NCI-H1436 (cell line): ENCODE measurements at places on chromosomes 2 and 18.
A peak's percentile ranks its signal among the peaks of the same experiment; 100 is the strongest.

DNA sequence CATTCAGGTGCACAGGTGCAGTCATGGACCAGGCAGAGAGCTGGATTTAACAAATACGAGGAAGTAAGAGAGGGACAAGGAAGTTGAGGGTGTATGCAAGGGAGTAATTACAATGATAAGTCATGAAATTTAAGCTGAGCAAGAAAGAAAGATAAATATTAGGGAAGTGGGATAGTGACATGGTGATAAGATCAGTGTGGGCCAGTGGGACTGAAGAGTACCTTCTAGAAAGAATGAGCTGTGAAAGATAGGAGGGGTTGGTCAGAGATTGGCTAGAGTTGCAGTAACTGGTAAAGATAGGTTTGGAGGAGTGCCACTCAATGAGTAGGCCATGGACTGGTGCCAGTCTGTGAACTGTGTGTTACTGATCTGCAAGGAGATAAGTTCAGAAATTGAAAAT is 200.8 kb upstream of the SIX3 start:
- no peak for DNase-seq

DNA sequence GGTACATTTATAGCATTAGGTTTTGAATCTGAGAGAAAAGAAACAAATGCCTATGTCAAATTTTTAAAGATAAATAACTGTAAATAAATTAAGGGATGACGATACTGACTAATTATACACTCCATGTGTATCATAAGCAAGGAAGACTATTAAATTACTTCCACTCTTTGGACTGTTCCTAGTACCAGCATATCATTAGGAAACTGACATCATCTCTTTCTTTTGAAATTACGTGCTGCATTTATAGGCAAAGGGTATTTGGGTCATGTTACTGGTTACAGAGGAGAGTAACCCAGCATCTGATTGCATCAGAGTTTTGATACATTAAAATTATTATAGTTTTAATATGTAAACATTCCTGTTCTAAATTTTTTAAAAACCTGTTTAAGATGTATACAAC is 309.7 kb downstream of the XIRP2 start:
- no peak for DNase-seq

DNA sequence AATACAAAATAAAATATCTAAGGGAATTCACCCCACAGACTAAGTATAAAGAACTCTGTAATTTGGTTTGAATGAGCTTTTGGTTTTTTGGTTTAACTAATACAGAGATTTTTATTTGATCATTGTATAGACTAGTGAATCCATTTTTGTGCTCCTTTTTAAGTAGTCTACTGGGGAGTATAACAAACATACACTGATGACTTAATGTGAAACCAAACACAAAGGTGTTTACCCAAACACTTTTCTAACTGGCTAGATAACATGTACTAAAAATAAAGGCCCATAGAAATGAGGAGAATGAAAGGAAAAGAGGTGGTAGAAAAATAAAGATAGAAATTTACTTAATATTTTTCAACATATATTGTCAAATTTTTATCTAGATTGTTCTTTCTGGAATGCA is 146.0 kb downstream of the NRXN1 start:
- no peak for DNase-seq

- peak; percentile 80 for DNase-seq
These were observed 124.8 kb upstream of the NYAP2 start for GRCh38 chr2:225274751-225275150.

DNA sequence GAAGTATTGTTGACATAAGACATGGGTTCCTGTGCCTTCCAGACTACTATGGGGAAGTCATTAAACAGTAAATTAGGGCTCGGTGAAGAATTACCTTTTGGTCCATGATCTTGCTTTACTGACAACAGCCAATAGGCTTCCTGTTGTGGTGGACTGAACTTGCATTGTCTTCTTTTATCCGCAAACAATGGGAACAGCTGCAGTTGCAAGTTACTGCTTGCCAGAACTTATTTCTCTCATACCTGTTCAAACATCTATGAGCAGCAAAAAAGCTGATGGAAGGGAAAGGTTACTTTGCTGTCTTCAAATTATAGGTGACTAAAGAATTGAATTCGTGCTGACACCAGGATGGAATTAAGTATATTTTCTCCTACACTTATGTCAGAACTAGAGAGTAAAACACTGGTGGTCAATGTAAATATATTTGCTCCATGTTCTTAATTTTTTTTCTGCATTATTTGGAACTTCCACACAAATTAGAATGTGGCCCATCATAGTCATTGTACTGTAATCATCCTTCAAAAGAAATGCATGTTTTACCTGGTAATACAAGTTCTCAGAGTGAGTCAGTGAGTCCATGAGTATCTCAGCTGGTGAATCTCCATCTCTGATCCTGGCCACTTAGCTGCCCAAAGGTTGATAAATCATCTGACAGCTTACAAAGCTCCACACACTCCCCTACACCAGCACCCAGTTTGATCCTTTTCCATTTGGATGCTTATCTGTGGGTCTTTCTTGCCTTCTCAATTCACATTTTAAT is 37.3 kb upstream of the RNF152 start:
- DNase-seq: peak; percentile 23

GRCh38 chr2:230134496-230135129 is 65.9 kb upstream of the SLC16A14 start:
- no peak for DNase-seq

GRCh38 chr2:207926133-207926988 is 99.0 kb downstream of the PLEKHM3 start:
- no peak for DNase-seq

- DNase-seq: no peak
These were observed 79.3 kb downstream of the FBXO15 start for GRCh38 chr18:74068296-74068695.
